Fibroblast of upper back skin (primary cell): ENCODE measurements at places on chromosomes 4 and X.

DNA sequence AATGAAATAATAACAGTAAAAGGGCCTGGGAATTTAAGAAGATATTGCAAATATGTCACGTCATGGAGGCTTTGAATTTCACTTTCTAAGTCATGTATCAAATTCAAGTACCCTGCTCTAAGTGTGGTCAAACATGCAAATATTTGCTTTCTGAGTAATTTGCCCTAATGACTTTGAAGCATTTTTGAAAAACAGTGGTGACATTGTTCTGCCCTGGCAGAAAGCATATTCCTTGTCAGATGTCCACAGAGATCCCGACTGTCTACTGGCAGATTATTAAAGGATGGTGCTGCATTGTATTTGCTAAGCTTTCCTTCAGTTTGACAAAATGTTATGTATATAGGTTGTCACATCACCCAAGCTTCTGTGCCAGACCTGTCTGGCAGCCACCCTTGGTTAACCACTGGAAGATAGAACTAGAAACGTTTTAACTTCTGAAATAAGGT, 92.5 kb downstream of the ANK2 start:
- DNase-seq, result peak; percentile 54

- DNase-seq, result no peak
Observed at GRCh38 chr4:111020961-111021360, 398.1 kb upstream of the PITX2 start.

DNA sequence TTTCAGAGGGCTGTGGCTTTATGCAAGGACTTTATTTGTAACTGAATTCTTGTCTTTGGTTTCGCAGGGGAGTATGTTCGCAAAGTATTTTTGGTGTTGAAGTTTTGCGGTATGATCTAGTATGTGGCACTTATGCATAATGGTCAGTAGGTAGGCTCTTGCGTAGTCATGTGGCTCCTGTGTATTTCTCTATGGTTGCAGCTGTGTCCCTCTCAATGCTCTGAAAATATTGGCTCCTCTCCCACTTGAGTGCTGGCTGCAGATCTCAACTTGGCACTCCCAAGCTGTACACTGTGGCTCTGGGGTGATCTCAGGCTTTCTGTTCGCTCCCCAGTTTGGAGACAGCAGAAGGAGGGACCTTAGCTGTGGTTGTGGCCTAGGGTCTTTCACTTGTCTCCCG, 24.8 kb downstream of the ARMCX5 start:
- DNase-seq, result no peak

GRCh38 chr4:122832732-122833131, 6.1 kb downstream of the FGF2 start:
- DNase-seq, result peak; percentile 38

GRCh38 chr4:15535599-15535998, 65.9 kb downstream of the CC2D2A start:
- DNase-seq, result no peak

DNA sequence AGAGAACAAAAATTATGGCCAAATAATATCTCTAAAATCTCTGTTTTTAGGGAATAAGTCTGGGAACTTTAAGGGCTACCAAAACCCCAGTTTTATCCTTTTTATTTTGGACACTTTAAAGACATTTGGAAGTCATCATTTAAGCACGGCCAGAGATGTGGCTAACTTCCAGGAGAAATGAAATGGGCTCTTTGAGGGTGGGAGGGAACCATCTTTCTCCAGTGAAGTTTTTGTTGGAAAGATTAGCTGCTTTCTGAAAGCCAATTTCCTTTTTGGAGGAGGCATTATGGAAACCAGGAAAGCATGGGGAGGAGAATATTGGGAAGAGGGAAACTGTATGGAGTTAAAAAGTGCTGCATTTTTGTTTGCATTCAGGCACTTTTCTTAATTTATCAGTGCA, 4.8 kb downstream of the VSIG1 start:
- no peak for DNase-seq

DNA sequence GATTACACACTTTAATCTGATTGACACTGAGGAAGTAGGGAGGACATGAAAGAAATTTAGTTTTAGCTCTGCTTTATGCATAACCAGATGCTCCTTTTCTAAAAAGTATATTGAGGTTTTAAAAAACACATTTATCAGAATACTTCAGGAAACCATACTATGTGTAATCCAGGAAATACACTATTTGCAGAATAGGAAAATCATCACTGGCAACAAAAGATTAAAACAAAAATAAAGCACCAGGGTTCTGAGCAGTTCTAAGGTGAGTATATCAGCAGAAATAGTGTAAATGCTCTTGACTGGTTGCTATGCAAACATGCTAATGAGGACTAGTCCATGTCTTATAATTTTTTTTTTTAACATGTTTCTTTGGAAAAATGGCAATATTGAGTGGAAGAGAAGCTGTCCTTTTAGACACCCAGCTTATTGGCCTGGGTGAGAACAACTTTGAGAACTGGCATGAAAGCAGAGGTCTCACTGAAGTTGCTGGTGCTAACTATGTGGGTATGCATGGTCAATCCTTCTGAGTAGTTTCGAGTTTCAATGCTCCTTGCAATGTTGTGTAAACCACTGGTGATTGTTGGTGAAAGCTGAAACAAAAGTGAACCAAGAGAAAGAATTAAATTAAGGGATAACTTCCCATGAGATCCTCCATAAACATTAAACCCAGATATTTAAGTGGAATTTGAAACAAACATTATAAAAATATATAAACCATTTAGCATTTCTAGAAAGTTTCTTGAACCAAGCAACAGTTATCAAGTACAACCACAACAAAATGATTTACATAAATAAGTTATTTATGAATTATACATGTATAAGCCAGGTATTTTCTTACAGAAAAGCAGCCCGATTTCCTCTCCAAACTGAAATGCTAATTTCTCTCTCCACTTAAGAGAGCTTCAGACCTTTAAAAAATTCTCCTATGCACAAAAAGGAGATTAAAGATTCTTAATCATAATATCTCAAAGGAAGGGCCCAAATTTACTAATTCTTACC, 20.4 kb upstream of the SCD5 start:
- DNase-seq, result no peak
